ENCODE measurements at places on chromosomes 6 and 20. TPM values are rescaled to one million over a fixed set of nuclear protein-coding genes. Genes with fewer than 3 reads are reported as not detected.

The SLC52A3 gene
- total RNA-seq, result 1.7 TPM

GRCh38 chr6:104795363-104795762, 64.4 kb downstream of the HACE1 start:
- no peak for DNase-seq

The POLH gene
- total RNA-seq, result 7.0 TPM

The RUNX2 gene
- 0.68 TPM for total RNA-seq

DNA sequence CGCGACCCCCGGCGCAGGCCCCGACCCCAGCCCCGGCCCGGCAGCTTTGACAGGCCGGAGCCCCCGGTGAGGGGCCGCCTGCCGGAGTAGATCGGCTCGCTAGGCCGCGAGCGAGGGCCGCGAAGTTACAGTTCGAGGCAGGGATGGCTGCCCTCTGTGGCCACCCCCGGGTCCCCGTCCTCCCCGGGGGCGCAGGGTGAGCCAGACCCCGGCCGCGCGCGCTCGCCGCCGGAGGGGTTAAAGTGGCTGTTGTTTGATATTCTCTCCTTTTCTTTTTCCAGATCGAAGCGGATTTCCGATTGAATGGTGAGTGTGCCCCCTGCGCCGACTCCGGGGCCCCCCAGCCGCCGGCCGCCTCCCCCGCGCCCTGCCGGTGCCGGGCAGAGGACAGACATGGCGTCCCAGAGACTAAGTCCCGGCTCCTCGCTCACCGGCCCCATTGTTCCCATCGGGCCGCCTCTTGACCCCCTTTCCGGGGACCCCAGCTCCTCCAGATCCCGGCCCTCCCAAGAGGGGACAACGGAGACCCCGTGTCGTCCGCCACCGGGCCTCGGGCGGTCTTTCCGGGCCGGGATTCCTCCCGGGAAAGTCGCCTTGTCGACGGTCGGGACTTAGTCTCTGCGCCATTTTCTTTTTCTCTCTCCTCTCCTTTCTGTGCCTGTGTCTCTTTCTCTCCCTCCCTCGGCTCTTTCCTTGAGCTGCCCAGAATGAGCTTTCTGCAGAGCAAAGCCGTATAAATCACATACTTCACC, 704 bp downstream of the TOP1 start:
- DNase-seq, result peak; percentile 43

GRCh38 chr20:2538931-2539720, 2.8 kb downstream of the TMC2 start:
- DNase-seq, result no peak

DNA sequence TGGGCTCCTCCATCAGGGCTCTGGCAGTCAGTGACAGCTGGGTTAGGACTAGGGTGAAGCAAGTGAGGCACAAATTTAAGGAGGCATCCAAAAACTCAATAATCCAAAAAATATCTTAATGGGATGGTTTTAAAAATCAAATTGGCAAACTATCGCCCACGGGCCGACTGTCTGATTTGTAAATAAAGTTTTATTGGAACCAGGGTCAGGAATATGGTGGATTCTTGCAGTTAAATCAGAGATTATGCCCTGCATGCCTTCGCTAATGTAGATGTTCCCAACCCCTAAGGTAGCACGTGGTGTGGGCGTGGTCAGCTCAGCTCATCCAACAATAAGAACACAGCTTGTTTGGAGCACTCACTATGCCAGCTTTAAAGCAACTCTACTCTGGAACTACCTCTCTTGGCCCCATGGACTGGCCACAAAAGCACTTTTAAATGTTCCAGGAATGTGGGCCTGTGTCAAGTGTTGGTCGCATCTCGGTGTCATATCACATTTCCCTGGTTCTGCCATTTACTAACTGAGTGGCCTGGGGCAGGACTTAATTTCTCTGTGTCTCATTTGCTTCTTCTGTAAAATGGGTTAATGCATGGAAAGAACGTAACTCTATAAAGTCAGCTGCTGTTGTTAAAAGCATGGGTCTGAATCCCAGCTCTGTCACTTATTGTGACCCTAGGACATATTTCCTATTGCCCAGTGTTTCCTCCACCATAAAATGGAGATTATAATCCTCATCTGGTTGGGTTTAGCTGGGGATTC, 7.0 kb downstream of the TP53RK start:
- DNase-seq, result no peak

- no peak for DNase-seq
Measured at GRCh38 chr6:108113557-108114519, 39.3 kb upstream of the OSTM1 start.

- DNase-seq, result peak; percentile 75
Measured at GRCh38 chr20:63442100-63442493, 30.4 kb downstream of the KCNQ2 start.

GRCh38 chr6:79544939-79545450, 7.8 kb upstream of the LCA5 start:
- DNase-seq, result peak; percentile 79

GRCh38 chr6:42988486-42989020, 4.2 kb downstream of the PPP2R5D start:
- DNase-seq, result no peak

GRCh38 chr20:25421102-25421501, 13.6 kb downstream of the GINS1 start:
- DNase-seq, result no peak

DNA sequence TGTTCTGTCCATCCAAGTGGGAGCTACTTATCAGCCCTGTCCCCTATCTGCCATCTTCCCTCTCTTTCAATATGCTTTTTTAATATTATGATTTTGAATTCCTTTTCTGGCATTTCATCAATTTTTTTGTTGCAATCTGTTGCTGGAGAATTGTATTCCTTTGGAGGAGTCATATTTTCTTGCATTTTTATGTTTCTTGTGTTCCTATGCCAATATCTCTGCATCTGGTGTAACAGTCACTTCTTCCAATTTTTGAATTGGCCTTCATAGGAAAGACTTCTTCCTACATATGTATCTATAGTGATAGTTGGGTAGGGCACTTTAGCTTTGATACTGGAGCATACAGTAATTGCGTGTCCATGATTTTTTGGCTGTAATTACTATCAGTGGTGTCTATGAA, 70.1 kb downstream of the ZC2HC1B start:
- DNase-seq, result no peak

All from left cardiac atrium (tissue), 4 donors.